NCI-H2107 (cell line): ENCODE measurements at places on chromosomes 11 and 22.
A peak's percentile ranks its signal among the peaks of the same experiment; 100 is the strongest.

DNA sequence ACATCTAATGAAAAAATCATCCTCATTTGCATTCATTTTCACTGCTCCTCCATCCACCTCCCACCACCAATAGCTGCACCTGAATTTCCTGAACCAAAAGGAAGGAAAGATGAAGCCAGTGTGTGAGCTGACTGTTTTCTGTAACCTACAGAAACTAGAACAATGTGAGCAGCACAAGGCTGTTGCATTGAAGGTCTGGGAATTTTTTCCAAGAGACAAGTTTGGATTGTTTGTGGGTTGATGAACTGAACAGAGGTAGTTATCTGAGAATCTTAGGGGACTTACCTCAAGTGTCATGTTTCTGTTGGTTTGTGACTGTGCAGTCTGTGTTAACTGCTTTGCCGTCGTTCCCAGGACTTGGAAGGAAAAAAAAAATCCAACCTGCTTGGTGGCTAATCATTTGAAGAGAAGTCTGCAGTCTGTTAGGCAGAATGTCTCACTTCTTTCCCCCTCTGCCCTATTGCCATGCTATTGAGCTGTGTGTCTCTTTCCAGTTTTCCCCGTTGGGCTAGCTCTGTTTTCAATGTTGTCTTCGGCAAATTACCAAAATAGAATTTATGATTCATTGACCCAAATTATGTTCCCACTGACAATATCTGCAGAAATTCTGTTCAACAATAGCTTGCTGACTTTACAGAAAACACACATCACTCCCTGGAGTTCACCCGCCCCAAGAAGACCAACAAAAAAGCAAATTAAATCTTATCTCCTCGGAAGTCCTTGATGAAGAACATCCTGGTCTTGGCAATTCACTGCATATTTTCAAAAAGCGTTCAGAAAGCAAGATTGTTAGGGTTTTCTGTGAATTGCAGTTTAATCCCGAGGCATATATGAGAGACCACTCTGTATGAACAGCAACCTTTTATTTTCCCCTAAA, 76.0 kb downstream of the SC5D start:
- DNase-seq: no peak

GRCh38 chr11:64341851-64342791, 2.1 kb downstream of the CCDC88B start:
- DNase-seq: peak; percentile 31

DNA sequence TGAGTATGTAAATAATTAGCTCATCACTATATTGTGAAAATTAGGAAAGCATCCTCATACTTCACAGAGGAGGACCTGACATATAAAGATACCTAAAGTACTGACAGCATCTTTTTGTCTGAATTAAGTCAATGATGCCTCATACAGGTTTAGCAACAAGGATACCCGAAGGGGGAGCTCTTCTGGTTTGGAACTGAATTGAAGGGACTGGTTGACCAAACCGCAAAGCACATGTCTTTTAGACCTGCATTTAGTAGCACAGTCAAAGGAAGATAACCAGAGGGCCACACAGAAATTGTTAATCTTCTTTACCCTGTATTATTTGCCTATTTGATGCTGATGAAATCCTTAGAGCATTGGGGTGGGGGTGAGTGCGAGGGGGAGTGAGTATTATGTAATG, 12.9 kb upstream of the WT1 start:
- DNase-seq: no peak

- no peak for DNase-seq
These were observed 70.4 kb downstream of the LRRC32 start for GRCh38 chr11:76600124-76600655.

DNA sequence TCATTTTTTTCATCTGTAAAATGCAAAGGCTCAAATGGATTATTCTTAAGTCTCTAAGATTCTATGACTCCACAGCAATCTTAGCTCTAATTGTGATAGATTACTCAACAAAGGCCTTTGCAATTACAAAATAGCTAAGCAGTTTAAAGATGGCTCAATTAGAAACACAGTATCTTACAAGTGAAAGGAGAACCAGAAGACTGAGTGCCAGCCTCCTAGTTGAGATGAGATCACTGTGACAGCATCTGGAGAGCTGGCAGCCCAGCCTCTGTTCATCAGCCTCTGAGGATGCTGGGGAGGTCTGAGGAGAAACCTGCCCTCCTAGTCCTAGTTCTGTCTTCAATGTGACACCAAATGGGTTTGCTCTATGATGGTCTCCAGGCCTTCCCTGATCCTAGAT, 158.4 kb upstream of the NARS2 start:
- DNase-seq: no peak

DNA sequence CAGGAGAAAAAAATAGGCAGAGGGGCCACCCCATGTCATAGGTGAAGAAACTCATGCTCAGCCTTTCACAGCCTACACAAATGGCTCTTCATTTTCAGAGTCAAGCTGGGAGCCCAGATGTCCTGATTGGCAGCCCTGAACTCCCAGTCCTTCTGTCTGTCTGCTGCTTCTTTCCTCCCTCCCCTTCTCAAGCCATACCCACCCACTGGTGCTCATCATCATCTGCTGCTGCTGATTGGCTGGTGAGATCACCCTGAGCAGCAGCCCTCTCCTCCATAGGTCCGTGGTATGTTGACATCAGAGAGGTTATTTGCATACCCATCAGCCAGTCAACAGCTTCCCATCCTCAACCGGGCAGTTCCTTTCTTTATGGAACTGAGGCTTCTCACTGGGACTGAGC, 46.1 kb upstream of the PRDM11 start:
- DNase-seq: no peak

DNA sequence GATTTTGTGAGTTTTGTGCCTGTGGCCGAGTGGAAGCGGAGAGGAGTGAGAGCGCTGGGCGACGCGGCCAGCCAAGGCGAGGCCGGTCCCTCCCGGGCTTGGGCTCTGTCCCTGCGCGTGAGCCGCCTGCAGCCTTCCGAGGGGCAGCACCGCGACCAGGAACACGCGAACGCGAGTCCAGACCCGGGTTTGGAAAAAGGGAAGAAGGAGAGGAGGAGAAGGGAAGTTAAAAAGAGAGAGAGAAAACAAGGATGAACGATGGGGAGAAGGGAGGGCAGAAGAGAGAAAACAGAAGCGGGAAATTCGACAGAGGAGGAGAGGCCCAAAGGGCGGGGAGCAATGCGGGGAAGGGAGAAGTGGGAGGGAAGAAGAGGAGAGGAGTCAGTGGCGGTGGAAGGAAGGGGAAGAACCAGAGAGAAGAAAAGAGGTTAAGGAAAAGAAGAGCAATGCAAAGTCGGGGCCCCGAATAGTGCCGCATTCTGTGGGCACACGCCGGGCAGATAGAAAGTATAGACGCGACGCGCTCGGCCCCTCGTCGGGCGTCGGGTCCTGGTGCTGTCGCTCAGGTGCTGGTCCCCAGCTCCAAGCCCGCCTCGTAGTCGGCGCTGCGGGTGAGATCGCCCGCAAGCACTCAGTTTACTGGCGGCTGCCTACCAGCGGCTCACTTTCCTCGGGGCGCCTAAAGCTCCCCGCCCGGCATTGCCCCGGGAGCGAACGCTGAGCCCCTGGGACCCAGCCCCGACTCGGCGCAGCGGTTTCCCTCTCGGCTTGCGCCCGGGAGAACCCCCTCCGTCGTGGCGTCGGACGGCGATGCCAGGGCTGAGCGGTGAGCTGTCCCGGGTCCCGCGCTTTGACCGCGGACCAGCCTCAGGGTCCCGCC, 2.8 kb upstream of the BARX2 start:
- DNase-seq: no peak

GRCh38 chr11:116792144-116792868, 627 bp upstream of the APOA5 start:
- DNase-seq: no peak

GRCh38 chr11:45815747-45816146, 10.8 kb downstream of the SLC35C1 start:
- no peak for DNase-seq

GRCh38 chr11:72589802-72590761, 84.1 kb downstream of the PDE2A start:
- no peak for DNase-seq

DNA sequence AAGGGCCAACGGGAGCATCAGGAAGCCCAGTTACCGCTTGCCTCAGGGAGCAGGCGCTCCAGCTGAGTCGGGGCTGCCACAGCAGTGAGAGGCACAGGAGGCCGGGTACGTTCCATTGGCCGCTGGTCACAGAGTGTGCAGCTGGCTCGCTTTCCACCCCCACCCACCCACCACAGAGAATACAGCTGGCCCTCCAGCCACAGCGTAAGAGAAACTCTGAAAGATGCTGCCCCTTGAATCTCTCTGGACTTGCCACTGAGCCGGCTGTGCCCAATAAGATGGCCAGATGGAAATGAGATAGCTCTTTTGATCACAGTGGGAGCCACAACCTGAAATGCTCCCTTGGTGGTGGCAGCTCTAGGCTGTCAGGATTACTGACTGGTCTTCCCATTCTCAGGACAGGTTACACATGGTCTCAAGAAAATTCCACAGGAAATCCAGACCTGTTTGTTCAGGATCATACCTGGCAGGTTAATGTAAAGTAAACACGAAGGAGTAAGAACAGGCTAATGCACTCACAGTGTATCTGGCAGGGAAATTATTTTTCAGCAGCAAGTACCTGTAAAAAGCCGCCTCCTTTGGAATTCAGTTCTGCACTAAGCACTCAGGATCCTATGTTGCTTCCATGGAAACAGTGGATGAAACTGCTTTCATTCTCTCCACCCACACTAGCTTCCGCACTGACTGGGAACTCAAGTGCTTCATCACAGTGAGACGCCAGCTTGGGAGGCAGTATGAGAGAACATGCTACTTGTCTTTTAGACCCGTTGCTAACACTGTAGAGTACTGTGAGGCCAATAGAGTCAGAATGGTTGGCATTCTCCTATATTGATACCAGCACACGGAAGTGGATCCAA, 16.5 kb downstream of the SIAE start:
- DNase-seq: no peak

- DNase-seq: no peak
These were observed 11.4 kb downstream of the SEC14L6 start for GRCh38 chr22:30535182-30535581.

- DNase-seq: no peak
These were observed 61.5 kb downstream of the SMCO4 start for GRCh38 chr11:93481696-93482095.

DNA sequence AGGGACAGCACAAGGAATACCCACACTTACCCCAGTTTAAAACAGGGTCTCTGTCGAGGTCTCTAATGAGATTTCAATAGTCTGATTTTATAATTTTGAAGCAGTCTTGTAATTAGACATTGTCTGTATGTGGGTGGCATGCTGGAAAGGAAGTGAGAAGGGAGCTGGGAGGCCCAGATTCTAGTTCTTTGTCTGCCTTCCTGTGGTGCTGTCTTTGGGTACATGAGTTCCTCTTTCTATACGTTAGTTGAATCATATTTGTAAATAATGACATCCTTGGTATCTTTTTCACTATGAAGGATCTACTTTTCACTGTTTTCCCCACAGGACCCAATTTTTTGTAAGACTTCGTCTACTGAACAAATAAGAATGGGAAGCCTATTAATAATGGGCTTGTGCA, 42.0 kb upstream of the TENM4 start:
- DNase-seq: no peak

DNA sequence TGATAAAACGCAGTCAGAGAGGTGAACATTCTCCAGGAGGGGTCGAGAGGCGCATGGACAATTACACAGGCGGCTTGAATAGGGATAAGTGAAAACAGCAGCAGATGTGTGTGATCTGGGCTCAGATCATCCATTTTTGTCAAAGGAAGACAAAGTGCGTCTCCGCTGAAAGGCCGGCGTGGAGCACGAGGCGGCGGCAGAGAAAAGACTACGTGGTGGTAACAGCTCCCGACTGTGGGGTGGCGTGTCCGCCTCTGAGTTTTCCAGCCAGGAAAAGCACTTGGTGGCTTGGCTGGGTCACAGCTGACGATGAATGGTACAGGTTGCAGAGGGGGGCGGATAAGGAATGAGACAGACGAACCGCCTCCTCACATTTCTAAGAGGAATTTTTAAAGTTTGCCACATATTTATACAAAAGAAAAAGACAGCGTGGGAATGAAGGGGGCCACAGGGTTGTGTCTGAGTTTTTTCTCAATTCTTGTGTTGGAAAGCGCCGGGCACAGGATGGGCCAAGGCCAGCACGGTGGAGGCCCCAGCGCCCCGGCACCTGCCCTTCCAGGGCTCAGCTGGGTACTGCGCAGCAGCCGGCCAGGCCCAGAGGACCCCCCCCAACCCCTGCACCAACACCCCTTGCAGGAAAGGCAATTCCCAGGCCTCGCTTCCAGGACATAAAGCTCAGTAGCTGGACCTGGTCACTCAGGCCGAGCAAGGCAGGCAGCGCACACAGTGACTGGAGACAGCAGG, 80.4 kb downstream of the TRMU start:
- DNase-seq: no peak

- DNase-seq: no peak
These were observed 233.5 kb upstream of the E2F8 start for GRCh38 chr11:19474211-19474610.

DNA sequence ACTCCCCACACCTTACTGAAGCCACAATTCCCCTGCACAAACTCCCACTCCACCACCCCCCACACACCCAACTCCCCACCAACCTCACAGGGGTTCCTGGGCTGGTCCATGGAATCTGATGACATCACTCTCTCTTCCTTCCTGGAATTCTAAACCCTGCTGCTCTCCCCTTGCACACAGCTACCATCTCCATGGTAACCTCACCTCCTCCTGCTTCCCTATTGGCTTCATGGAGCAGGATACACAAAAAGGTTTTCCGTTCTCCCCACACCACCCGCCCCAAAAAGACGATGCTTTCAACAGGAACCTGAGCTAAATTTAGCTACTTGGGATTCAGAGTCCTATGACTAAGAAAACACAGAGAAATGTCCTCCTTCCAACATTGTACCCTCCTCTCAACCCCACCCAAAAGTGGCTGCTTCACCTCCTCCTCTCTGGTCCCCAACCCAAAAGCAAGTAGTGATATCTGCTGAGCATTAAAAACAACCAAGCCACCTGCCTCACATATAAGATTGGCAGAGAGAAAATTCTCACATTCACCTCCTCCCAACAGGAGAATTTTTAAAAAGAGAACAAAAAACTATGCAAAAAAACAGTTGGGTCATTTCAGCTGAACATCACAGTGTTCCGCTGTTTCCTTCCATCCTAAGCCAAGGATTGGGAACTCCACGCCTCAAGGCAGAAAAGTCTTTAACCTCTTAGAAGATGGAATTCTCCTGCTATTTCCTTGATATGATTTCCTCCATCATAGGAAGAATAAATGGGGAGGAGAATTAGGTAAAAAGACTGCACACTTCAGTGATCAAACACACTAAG, 66.9 kb downstream of the RBFOX2 start:
- DNase-seq: no peak

- no peak for DNase-seq
These were observed 144.1 kb downstream of the NOX4 start for GRCh38 chr11:89347071-89347470.

DNA sequence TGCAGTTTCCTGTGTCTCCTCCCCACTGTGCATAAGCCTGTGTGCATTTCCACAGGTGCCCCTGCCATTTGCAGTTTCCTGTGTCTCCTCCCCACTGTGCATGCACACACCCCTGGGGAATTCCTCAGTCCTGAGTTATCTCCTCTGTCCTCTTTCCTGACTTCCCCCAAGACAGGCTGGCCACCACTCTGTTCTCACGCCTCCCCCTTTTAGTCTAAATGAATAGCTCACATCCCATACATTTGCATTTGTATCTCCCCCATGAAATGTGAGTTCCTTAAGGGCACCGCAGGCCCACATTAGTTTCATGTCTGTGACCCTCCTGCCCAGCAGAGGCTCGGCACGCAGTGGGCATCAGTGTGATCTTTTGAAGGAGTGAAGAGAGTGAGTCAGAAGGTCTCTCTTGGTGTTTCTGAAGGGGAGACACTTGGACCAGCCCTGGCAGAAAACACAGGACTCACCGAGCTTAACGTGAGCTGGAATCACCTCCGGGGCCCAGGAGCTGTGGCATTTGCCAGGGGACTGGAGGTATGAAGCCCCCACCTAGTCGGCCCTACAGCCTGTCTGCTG, 6.2 kb downstream of the LRRC74B start:
- DNase-seq: no peak
